ENCODE measurements at places on chromosomes 13 and 19. TPM values are rescaled to one million over a fixed set of nuclear protein-coding genes. Genes with fewer than 3 reads are reported as not detected.
A peak's percentile ranks its signal among the peaks of the same experiment; 100 is the strongest.

The TMEM259 gene
- 155 TPM for total RNA-seq

The GPR18 gene
- total RNA-seq, result 1.8 TPM

The CCDC61 gene
- 6.6 TPM for total RNA-seq

The ZNF85 gene
- 15.3 TPM for total RNA-seq

The SPACA4 gene
- not detected for total RNA-seq

DNA sequence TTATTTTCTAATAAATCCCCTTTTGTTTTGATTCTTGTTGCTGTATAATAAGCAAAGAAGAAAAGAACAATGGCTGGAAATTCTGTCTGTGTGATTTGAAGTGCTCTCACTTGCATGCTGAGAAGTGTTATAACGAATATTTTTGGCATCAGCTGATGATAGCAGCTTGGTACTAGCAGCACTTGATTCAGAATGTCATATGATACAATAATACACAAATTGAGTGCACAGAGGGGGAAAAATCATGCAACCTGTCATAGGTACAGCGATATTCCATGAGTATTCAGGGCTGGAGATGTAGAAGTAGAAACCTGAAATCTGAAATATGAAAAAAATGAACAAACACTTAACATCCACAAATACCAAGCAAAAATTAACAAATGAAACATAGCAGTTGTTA, 108.1 kb downstream of the FGF14 start:
- DNase-seq, result no peak

GRCh38 chr13:36628377-36629056, 45.3 kb upstream of the SERTM1 start:
- no peak for DNase-seq

- peak; percentile 49 for DNase-seq
These were observed 17.7 kb upstream of the SPACA4 start for GRCh38 chr19:48588670-48589401.

GRCh38 chr19:29873801-29874575, 62.2 kb downstream of the CCNE1 start:
- no peak for DNase-seq
